ENCODE measurements at places on chromosomes 5 and 9. TPM values are rescaled to one million over a fixed set of nuclear protein-coding genes. Genes with fewer than 3 reads are reported as not detected.

DNA sequence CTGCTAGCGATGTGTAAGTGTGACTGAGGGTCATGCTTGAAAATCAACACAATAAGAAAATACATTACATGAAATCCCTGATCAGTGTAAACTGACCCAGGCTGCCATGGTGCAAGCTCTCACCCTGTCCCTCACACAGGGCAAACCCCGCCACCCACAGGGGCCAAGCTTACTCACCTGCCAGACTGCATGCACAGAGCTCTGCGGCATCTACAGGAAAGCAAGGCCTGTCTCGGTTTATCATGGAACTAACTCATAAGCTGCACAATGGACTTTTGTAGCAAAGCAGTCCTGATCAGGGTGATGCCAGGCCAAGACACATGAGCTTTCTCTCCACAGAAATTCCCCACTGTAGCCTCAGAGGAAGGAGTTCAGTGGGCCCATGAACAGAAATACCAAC lies 9.7 kb downstream of the IPPK start:
- DNase-seq: no peak

GRCh38 chr5:57499262-57500050 lies 16.8 kb upstream of the ACTBL2 start:
- peak; percentile 70 for DNase-seq

GRCh38 chr5:108615216-108615615 lies 132.5 kb upstream of the FER start:
- DNase-seq: no peak

DNA sequence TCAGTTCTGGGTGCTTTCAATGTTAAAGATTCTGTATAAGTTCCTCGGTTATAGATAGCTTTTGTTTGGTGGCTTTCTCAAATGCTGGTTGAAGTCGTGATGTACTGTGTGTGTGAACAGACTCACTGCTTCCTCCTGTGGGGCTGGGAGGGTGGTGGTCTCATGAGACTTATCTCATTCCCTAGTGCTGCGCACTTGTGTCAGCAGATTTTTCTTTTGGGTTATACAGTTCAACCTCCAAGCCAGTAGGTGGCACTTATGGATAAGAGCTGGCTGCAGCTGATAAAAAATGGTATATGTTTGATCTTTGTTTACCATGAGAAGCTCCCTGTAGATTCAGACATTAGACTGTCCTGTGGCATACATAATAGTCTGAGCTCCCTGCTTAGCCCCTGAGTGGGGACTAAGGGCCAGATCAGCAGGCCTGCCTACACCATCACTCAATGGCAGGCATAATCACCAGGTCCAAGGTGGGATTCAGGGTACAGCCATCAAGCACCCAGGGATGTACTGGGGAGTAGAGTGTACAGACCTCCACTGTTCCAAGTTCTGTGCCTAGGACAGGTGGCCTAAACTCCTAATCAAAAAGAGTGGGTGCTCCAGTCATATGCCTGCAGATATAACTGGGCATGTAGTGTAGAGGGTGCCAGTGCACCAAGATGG lies 174.2 kb downstream of the OXCT1 start:
- DNase-seq: no peak

DNA sequence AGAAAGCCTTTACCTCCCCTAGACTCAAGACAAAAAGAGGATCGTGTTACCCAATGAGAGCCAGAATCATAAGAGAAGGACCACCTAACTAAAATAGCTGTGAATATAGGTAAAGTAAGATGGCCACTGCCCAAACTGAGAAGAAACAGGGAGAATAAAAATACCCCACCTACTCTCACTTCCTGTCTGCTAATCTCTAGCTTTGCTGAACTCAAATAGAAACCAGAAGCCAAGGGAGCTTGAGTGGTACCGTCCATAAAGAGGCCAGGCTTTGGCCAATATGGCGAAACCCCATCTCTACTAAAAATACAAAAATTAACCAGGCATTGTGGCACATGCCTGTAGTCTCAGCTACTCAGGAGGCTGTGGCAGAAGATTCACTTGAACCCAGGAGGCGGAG lies 123.0 kb upstream of the FST start:
- no peak for DNase-seq

DNA sequence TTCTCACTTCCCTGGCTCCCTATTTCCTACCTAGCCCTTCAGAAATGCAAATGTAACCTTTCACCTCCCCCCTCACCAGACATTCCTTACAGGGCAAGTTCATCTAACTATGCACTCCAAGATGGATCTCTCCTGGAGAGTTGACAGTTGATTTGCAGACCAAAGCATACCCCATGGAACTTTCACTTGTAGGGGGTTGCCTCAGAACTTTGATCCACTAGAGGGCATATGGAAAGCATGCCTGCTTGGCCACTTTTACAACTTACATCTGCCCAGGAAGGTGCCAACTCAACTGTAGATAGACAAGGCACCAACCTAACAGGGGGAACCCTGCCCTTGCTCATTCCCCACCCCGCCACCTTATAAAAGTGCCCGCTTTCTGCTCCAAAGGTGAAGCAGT lies 187.8 kb downstream of the NXNL2 start:
- DNase-seq: peak; percentile 53

GRCh38 chr9:106376689-106377088 lies 486.3 kb upstream of the ZNF462 start:
- DNase-seq: peak; percentile 7

- DNase-seq: no peak
Observed at GRCh38 chr5:55620009-55620765, 85.4 kb upstream of the PLPP1 start.

DNA sequence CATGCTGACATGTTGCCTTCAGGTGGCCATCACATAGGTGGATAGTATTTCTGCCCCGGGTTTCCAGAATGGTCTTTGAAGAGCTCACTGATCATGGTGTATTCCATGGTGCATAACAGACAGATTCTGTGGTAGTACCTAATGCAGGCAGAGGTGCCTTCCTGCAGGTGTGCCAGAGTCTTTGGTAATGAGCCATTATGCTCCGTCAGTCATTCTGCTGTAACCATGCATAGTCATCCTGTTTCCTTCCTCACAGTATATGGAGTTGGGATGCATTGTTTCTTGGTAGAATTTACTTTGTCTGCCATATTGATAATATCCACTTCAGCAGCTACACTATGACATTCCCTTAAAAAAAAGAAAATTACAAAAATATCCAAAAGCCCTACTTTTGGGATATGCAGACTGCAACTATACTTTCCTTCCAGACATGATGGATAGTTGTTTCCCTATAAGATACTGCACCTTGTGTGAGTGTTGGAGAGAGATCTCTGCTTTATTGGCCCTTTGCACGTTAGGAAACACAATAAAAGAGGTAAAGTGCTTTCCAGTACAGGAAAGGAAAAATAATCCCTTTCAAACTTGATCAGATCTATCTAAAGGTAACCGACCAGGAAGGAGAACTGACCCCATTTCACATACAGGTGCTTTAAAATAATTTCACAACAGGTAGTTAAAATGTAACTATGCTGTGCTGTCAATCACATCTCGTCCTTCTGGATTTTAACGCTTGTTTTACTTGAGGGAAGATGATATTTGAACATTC lies 537.5 kb upstream of the WWC1 start:
- no peak for DNase-seq

Gene IL5
- total RNA-seq: not detected

Gene POLR1E
- total RNA-seq: 57.2 TPM

Gene IFNB1
- total RNA-seq: not detected

Gene PPP3R2
- not detected for total RNA-seq

Gene FOXD1
- 5.4 TPM for total RNA-seq

Gene CCDC187
- total RNA-seq: not detected

Gene NR4A3
- 0.06 TPM for total RNA-seq

Gene WWC1
- 8.3 TPM for total RNA-seq

Gene GCNT1
- total RNA-seq: 4.3 TPM

Gene INSL6
- not detected for total RNA-seq
